IPS DF 6.9 (cell line): ENCODE measurements at places on chromosomes 2 and 18.

GRCh38 chr2:237012577-237013267 lies 73.0 kb upstream of the COPS8 start:
- H3K36me3 ChIP-seq = no peaks in the 10 kb centered on the region
- no peak overlapping the region for H3K4me3 ChIP-seq
- no peak overlapping the region for H3K27ac ChIP-seq
- DNase-seq = no peak
- no peaks in the 10 kb centered on the region for H3K4me1 ChIP-seq
- H3K27me3 ChIP-seq = no peaks in the 10 kb centered on the region

DNA sequence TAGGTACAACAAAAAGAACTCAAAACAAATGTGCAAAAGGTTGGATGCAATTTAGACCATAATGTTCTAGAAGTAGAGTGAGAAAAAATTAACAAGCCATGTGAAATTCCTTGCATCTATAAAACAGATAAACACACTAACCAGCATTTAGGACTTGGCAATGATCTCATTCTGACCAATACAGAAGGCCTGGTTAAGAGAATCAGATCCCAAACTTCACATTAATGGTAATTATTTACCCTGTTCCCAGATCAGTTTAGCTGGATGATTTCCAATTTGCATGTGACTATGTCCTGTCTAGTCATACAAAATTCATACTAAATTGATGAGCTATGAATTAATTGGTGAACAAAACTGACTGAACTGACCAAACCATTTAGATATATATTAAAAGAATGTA lies 98.4 kb upstream of the FIGN start:
- no peaks in the 10 kb centered on the region for H3K4me1 ChIP-seq
- no peaks in the 10 kb centered on the region for H3K27me3 ChIP-seq
- no peaks in the 10 kb centered on the region for H3K36me3 ChIP-seq
- H3K4me3 ChIP-seq = no peak overlapping the region
- DNase-seq = no peak

DNA sequence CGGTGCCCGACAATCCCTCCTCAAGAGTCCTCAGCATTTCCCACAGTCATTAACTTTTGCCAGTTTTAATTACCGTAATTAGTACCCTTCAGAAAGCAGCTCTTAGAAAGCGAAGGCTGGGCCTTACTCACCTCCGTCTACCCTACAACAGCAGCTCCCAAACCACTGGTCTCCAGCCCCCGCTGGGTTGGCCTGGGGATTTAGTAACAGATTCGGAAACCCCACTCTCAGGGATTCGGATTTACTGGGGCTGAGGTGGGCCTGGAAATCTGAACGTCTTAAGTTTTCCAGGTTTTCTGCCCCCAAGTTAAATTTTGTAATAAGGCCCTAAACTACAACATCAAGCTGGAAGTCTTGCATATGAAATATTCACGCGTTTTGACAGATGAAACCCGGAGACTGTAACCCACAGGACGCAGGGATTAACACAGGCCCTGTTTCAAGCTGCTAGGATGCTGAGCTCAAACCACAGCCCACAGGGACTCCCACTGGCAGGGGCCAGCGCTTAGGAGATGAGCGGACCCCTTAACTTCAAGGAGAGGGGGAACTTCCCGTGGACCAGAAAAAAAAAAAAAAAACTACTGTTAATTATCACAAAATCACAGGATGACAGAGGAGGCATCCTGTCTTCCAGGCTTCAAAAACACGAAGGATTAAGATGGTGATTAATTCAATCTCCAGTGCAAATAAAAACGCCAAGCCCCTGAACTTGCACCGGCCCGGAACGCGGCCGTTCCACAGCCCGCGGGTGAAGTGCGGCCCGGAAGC lies 985 bp downstream of the ILKAP start:
- no peaks in the 10 kb centered on the region for H3K4me1 ChIP-seq
- DNase-seq = no peak
- no peaks in the 10 kb centered on the region for H3K27me3 ChIP-seq
- H3K27ac ChIP-seq = no peak overlapping the region

DNA sequence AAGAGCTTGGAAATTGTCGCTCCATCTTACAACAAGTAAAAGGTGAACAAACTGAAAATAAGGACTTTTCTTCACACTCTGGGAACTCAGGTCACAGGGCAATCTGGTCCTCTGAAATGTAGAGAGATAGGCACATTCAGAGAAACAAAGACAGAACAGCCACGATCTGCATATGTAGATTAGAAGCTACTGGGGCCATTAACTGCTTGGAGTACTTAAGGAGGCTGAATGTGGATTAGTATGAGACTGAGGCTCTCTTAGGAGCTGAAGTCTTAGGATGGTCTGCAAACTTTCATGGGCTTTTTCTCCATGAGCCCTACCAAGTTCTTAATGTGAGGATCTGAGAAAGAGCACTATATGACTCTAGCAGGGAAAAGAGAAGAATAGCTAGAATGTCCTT lies 265.3 kb upstream of the NXPH2 start:
- H3K27me3 ChIP-seq = no peaks in the 10 kb centered on the region
- no peaks in the 10 kb centered on the region for H3K36me3 ChIP-seq
- H3K4me1 ChIP-seq = no peaks in the 10 kb centered on the region; the same call in 1 of the 2 replicates
- DNase-seq = peak; percentile 43
- no peak overlapping the region for H3K4me3 ChIP-seq

- H3K4me3 ChIP-seq = no peak overlapping the region
- no peaks in the 10 kb centered on the region for H3K27me3 ChIP-seq
- no peak for DNase-seq
- no peaks in the 10 kb centered on the region for H3K4me1 ChIP-seq
- no peaks in the 10 kb centered on the region for H3K36me3 ChIP-seq
Measured at GRCh38 chr2:29644949-29645348, 276.4 kb downstream of the ALK start.

- no peaks in the 10 kb centered on the region for H3K27me3 ChIP-seq
- no peak overlapping the region for H3K4me3 ChIP-seq
- no peaks in the 10 kb centered on the region for H3K4me1 ChIP-seq
- no peak overlapping the region for H3K27ac ChIP-seq
- no peak for DNase-seq
Measured at GRCh38 chr2:43882312-43882711, 43.5 kb downstream of the ABCG8 start.

GRCh38 chr18:33700513-33700976 lies 122.5 kb downstream of the ASXL3 start:
- H3K4me3 ChIP-seq = no peak overlapping the region
- no peaks in the 10 kb centered on the region for H3K36me3 ChIP-seq
- H3K4me1 ChIP-seq = no peaks in the 10 kb centered on the region
- no peak for DNase-seq

- H3K4me3 ChIP-seq = no peak overlapping the region
- H3K4me1 ChIP-seq = no peaks in the 10 kb centered on the region
- H3K27me3 ChIP-seq = no peaks in the 10 kb centered on the region
- no peak overlapping the region for H3K27ac ChIP-seq
- H3K36me3 ChIP-seq = no peaks in the 10 kb centered on the region
Measured at GRCh38 chr2:196213252-196213980, 42.0 kb upstream of the STK17B start.

DNA sequence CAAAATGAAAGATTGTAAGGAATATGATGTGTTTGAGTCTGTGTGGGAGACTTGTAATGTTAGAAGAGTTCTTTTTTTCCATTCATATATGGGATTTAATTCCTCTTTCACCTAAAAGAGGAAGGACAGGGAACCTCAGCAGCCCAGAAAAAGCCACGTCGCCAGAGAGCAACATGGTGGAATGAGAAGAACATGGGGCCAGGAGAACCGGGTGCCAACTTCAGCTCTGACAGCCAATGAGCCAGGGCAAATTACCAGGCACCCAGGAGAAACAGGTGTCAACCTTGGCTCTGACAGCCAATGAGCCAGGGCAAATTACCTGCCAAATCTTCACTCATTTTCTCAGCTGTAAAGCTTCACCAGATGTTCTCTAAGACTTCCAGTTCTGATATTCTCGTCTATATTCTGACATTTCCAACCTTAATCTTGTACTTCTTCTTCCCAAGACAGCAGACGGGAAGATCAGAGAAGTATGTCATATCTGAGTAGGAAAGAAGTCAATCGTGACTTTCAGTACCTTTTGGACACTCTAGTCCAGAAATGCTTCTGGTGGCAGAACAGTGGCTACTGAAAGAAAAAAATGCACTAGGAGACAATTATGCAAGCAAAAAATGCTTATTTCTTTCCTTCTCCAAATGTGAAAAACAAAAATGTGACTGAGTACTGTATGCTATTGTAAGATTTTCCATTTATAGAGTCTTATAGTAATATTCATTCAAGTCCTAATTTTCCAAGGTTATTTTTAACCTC lies 79.2 kb upstream of the COL5A2 start:
- no peaks in the 10 kb centered on the region for H3K36me3 ChIP-seq
- H3K27me3 ChIP-seq = no peaks in the 10 kb centered on the region
- H3K27ac ChIP-seq = no peak overlapping the region
- H3K4me3 ChIP-seq = no peak overlapping the region
- no peak for DNase-seq
- no peaks in the 10 kb centered on the region for H3K4me1 ChIP-seq
